ENCODE measurements at places on chromosomes 16 and 17. TPM values are rescaled to one million over a fixed set of nuclear protein-coding genes. Genes with fewer than 3 reads are reported as not detected.

- peaks cover 19% of the 10 kb centered on the region for H3K36me3 ChIP-seq
- DNase-seq, result no peak
- peak overlapping the region; percentile 91 for H3K4me3 ChIP-seq
- H3K27ac ChIP-seq, result peak overlapping the region; percentile 83
- H3K27me3 ChIP-seq, result no peaks in the 10 kb centered on the region
Observed at GRCh38 chr17:8382880-8383142, 182 bp downstream of the RPL26 start.

GRCh38 chr16:69762814-69763598 lies 874 bp downstream of the WWP2 start:
- no peaks in the 10 kb centered on the region for H3K36me3 ChIP-seq
- H3K4me1 ChIP-seq, result peaks cover 8% of the 10 kb centered on the region
- no peak overlapping the region for H3K27ac ChIP-seq
- H3K27me3 ChIP-seq, result no peaks in the 10 kb centered on the region

DNA sequence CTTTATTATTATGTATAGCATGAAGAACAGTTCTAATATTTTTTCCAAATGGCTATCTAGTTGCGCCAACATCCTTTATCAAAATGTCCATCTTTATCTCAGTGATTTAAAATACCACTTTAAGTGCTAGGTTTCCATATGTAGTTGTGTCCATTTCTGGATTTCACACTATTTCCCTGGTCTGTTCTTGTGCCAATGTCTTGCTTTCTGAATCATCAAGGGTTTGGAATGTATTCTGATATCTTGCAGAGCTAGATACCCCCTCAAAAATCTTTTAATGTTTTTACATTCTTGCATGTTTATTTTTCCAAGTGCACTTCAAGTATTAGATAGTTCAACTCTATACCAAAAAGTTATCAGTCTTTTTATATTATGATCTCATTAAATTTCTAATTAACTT lies 14.3 kb downstream of the MBTD1 start:
- no peaks in the 10 kb centered on the region for H3K4me1 ChIP-seq
- no peak overlapping the region for H3K27ac ChIP-seq
- no peaks in the 10 kb centered on the region for H3K27me3 ChIP-seq
- DNase-seq, result no peak
- H3K36me3 ChIP-seq, result peaks cover 2% of the 10 kb centered on the region
- H3K4me3 ChIP-seq, result no peak overlapping the region

GRCh38 chr17:16507918-16508533 lies 16.0 kb upstream of the LRRC75A start:
- DNase-seq, result no peak
- H3K4me3 ChIP-seq, result no peak overlapping the region
- peaks cover 16% of the 10 kb centered on the region for H3K4me1 ChIP-seq
- no peak overlapping the region for H3K27ac ChIP-seq

GRCh38 chr16:77234611-77235010 lies 35.4 kb downstream of the SYCE1L start:
- peak; percentile 20 for DNase-seq
- H3K27ac ChIP-seq, result no peak overlapping the region
- no peaks in the 10 kb centered on the region for H3K36me3 ChIP-seq
- H3K27me3 ChIP-seq, result peaks cover 17% of the 10 kb centered on the region
- no peaks in the 10 kb centered on the region for H3K4me1 ChIP-seq

DNA sequence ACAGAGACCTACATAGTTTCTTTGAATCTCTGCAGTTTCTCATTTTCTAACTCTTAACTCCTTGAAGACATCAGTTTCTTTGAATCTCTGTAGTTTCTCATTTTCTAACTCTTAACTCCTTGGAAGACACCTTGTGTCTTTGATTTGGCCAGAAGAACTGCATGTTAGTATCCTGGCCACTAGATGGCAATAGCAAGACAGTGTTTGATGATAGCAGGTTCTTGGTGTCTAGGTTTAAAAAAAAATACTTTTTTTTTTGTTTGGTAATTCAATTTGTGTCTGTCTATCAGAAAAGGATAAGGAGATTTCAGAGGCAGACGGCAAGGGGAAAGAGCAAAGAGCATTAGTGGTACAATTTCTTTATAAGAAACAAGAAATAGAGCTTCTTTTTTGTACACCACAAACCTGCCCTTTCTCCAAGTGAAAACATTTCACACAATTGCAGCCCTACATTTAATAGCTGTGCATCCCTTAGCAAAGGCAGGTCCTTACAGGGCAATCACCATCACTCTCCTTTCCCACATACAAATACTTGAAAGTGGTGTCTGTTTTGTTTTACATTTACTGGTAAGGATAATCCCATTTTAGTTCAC lies 1324.9 kb upstream of the CDH8 start:
- H3K4me1 ChIP-seq, result peaks cover 6% of the 10 kb centered on the region
- H3K36me3 ChIP-seq, result no peaks in the 10 kb centered on the region
- no peak overlapping the region for H3K4me3 ChIP-seq
- H3K27me3 ChIP-seq, result no peaks in the 10 kb centered on the region
- H3K27ac ChIP-seq, result no peak overlapping the region

GRCh38 chr17:38419508-38419981 lies 8.7 kb upstream of the ARHGAP23 start:
- no peaks in the 10 kb centered on the region for H3K36me3 ChIP-seq
- no peak overlapping the region for H3K27ac ChIP-seq
- H3K27me3 ChIP-seq, result peaks cover 31% of the 10 kb centered on the region
- H3K4me3 ChIP-seq, result peak overlapping the region; percentile 56
- H3K4me1 ChIP-seq, result peaks cover 60% of the 10 kb centered on the region

DNA sequence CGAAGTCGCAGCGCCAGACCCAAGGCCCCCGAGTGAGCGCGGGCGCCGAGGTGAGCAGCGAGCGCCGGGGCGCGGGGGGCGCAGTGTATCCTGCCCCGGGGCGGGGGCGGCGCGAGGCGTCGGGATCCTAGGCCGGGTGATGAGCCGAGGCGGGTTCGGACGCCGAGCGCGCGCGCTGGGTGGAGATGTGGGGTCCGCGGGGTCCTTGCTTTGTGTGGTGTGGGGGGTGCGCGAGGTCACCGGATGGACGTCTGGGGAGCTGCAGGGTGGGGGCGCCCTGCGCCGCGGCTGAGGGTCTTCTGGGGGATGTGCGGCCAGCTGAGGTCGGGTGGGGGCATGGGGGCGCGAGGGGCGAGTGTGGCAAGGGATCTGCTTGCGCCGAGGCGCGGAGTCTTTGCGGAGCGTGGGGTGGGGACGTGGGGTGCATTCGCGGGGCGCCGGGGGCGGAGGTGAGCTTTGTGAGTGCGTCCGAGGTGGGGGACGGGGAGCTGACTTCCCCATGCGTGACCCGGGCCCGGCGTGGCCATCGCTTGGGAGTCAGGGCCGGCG lies 560 bp downstream of the RAI1 start:
- no peaks in the 10 kb centered on the region for H3K36me3 ChIP-seq
- H3K4me1 ChIP-seq, result peaks cover 26% of the 10 kb centered on the region
- DNase-seq, result peak; percentile 68
- H3K4me3 ChIP-seq, result peak overlapping the region; percentile 74
- H3K27me3 ChIP-seq, result peaks cover 92% of the 10 kb centered on the region

- peaks cover 17% of the 10 kb centered on the region for H3K4me1 ChIP-seq
- H3K27ac ChIP-seq, result peak overlapping the region; percentile 37
- no peaks in the 10 kb centered on the region for H3K36me3 ChIP-seq
- H3K27me3 ChIP-seq, result no peaks in the 10 kb centered on the region
- H3K4me3 ChIP-seq, result no peak overlapping the region
Observed at GRCh38 chr16:49816875-49817274, 39.0 kb downstream of the ZNF423 start.

DNA sequence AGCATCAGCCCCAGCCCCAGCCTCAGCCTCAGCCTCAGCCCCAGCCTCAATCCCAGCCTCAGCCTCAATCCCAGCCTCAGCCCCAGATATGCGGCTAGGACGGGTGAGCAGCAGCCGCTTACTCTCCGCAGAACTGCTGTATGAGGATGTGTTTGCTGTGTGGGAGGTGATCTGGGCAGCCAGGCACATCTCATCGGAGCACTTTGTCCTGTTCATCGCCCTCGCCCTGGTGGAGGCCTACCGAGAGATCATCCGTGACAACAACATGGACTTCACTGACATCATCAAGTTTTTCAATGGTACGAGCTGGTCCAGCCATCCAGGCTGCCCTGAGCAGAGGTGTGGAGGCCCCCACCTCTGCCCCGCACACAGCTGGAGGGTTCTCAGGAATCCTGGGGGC lies 22.0 kb downstream of the MNT start:
- H3K27me3 ChIP-seq, result no peaks in the 10 kb centered on the region
- no peak for DNase-seq
- no peaks in the 10 kb centered on the region for H3K4me1 ChIP-seq
- H3K36me3 ChIP-seq, result no peaks in the 10 kb centered on the region
- no peak overlapping the region for H3K27ac ChIP-seq
- no peak overlapping the region for H3K4me3 ChIP-seq

DNA sequence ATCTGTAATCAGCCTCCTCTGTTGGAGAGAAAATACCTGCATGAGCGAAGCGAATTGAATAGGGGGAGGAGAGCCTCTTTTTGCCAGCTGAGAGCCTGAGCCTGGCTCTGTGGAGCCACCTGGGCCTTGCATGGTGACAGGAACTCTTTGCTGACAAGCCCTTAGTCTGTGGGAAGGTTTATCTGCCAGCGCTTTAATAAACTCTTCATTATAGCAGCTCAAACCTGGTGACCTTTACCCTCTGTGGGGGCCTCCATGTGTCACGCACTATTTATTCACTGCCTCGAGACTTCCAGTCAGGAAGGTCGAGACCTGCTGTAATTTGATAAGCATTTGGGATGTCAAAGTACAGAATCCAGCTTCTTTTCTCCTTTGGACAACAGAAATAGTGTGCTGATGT lies 282.6 kb downstream of the CBLN1 start:
- no peak for DNase-seq
- no peaks in the 10 kb centered on the region for H3K36me3 ChIP-seq
- H3K27me3 ChIP-seq, result no peaks in the 10 kb centered on the region
- peaks cover 17% of the 10 kb centered on the region for H3K4me1 ChIP-seq

Gene CCR7
- 0.37 TPM for total RNA-seq

Gene APOH
- not detected for total RNA-seq

Gene NOXO1
- not detected for total RNA-seq
